ENCODE measurements at places on chromosomes 11 and 22.

DNA sequence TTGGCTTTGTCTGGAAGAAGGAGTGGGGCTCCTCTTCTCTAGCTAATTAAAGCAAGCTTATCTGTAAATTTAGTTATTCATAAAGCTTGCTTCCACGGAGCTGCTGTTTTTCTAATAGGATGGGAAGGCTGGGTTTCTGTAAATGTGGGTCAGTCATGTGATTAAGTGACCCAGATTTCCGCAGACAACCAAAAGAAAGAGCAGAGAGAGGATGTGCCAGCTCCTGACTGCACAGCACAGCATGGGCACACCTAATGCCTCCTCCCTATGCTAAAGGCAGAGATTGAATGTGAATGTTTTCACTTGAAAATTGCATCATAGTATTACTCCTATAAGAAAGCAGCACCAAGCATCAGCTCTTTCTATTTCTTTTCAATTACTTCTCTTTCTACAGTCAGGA is 160.2 kb downstream of the FAT3 start:
- no peak for DNase-seq

GRCh38 chr11:81365496-81365895 is 1368.2 kb downstream of the FAM181B start:
- DNase-seq = no peak

- DNase-seq = no peak
Measured at GRCh38 chr11:75313513-75314272, 37.8 kb downstream of the ARRB1 start.

GRCh38 chr11:115408036-115408921 is 95.9 kb downstream of the CADM1 start:
- DNase-seq = no peak

- no peak for DNase-seq
Measured at GRCh38 chr11:113091481-113091780, 130.2 kb downstream of the NCAM1 start.

- no peak for DNase-seq
Measured at GRCh38 chr11:19094859-19095258, 22.1 kb upstream of the ZDHHC13 start.

- no peak for DNase-seq
Measured at GRCh38 chr11:35986947-35987346, 43.1 kb downstream of the LDLRAD3 start.

- no peak for DNase-seq
Measured at GRCh38 chr11:34327804-34328631, 29.8 kb downstream of the ABTB2 start.

DNA sequence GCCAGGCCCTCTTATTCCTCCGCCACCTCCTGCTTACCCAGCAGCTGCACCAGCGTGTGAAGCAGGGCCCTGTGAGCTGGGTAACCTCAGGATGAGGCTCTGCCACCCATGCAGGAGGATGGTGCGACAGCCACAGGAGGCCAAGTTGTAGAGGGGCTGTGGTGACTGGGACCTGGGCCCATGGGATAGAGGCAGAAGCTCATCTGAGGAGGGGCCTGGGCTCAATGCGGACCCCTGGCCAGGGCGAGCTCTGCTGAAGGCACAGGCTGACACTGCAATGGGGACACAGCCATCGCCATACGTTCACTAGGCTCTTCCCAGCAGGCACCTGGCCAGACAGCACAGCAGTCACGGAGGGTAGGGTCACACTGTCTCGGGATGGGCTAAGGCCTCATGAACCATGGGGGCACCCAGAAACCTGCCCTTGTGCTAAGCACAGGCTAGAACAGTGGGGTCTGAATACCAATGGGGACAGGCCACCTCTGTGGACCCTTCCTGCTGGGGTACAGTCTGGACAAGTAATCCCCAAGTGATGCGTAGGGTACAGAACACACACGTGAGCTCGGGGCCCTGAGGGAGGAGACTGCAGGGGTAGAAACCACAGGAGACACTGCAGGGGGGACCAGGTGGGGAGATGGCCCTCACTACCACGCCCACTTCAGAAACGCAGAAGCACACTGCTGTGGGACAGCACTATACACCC is 35.3 kb downstream of the GNB1L start:
- DNase-seq = no peak

- DNase-seq = no peak
Measured at GRCh38 chr11:35761899-35762298, 99.3 kb downstream of the TRIM44 start.

GRCh38 chr11:111870522-111870885 is 877 bp downstream of the ALG9 start:
- no peak for DNase-seq

DNA sequence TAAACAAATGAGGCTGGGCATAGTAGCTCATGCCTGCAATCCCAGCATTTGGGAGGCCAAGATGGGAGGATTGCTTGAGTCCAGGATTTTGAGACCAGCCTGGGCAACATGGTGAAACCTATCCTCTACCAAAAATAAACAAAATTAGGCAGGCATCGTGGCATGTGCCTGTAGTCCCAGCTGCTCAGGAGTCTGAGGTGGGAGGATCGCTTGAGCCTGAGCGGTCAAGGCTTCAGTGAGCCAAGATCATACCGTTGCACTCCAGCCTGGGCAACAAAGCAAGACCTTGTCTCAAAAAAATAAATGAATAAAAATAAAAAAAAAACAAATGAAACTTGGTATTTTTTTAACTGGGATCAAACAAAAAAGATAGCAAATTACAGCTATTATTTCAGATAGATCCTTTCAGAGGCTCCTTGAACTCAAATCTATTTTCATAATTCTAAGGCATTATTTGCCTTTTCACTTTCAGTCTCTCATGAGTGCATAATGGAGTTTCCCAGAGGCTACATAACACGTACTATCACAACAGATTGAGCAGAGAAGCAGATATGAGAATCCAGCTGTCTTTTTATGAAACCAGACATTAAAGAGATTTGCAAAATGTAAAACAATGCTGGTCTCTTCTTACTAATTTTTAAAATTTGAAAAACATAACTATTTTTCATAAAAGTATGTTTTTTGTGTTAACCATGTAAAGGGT is 23.1 kb downstream of the DDIAS start:
- no peak for DNase-seq

DNA sequence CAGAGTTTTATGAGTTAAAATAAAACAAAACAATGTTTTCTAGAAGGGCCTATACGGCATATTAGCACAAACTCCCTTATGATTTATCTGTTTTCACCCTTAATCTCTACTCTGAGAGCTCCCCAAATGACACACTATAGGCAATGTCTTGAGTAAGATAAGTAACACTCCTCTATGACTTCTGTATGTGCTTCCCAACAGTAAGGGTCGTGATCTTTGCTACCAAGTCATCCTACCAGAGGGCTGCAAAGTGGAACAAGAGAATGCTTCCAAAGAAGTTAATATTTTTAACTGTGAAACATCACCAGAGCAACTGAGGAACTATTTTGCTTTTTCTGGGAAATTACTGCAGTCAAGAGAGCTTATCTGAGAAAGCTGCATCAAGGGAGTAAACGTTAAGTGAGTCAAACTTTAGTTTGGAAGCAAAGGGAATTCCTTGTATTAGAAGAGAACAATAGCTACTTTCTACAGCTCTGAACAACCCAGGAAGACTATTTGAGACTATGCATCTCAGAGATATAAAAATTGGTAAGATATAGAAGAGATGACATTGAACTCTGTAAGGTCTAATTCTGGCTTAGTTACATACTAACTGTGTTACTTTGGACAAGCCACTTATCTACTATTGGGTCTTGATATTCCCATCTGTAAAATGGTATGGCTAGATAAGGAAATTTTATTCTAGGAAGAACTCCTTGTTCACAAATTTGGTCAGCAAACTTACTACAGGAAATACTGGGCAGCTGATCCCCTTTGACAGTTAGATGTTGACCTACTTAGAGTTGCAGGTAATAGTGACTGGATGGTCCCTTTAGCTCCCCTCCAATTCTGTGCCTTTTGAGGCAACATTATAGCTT is 43.7 kb upstream of the CCDC34 start:
- DNase-seq = no peak
